ENCODE measurements at places on chromosomes 7 and 10.

- DNase-seq: no peak
These were observed 582.3 kb upstream of the CNTNAP2 start for GRCh38 chr7:145534301-145534700.

DNA sequence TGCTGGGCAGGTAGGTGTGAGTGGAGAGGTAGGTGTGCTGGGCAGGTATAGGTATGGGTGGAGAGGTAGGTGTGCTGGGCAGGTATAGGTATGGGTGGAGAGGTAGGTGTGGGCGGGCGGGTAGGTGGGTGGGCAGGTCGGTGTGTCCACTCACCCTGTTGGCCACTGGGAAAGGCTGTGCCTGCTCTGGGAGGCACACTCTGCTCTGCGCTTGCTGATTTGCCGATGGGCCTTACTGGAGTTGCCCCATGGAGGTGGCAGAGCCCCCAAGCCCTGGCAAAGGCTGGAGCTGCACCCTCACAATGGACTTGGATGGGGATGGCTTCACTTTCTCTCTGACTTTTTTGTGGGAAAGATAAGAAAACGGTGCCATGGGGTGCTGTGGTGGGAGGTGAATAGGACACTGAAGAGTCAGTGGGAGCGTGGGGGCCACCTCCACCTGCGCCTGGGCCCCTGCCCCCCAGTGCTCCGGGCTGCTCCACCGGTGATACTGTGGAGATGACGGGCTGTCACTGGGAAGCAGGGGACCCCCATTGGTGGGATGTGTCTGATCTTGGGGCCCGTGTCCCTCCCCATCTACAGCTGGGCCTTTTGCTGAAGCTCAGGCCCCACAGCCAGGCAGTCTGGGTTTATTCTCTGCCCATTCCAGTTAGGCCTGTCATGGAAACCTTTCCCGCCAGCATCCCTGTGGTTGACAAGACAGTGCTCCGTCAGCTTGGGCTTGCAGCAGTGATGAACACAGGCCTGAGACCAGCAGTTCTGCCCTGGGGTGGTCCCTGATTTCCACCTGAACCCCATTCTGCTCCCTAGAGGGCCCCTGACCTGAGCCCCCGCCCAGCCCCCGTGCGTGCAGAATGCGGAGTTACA is 75.0 kb downstream of the NKX6-2 start:
- DNase-seq: no peak

DNA sequence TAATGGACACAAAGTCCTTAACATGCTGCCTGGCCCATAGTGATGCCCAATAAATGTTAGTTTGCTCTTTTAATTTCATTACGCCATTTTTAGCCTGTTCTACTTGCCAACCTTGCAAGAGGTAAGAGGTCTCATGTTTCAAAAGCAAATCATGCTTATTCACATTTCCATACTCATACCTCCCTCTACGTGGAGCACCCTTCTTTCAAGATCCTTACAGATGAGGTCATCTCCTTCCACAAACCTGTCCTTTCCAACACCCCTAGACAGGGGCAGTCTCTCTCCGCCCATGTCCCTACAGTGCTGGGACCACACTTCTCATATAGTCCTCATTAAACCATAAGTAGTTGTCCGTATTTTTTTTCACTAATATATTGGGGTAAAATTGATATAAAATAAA is 271.3 kb downstream of the FGFR2 start:
- no peak for DNase-seq

GRCh38 chr10:14926722-14927416 is 27.0 kb downstream of the DCLRE1C start:
- DNase-seq: no peak

DNA sequence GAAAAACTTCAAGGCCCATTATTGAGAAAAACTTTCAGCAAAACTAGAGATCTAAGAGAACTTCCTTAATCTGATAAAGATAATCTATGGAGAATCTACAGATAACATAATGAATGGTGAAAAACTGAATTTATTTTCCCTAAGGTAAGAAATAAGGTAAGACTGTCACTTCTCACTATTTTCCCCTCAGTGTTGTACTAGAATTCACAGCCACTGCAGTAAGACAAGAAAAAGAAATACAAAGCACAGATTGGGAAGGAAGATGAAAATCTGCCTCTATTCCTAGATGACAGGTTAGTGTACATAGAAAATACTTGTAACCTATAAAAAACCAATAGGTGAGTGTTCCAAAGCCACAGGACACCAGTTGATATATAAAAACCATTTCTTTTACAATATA is 220.7 kb upstream of the SHH start:
- no peak for DNase-seq

DNA sequence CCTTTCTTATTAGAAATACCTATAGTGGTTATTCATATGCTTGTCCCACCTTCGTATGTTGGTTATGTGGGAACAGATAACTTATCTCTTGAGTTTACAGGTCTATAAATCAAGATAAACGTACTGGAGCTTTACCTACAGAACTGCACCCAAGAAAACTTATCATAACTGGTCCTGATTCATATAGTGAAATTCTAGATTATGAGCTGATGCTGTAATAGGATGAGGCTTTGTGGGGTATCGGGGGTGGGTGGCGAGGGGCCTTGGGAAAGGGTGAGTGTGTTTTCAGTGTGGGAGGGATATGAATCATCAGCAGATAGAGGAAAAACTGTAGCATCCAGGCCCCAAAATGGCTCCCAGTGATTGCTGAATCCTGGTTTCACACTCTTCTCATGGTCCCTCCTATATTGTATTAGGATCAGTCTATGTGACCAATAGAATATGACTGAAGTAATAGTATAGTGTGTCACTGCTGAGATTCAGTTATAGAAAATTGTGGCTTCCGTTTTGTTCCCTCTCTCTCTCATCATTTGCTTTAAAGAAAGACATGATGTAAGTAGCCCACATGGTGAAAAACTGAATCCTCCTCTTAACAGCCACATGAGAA is 706.8 kb upstream of the LRRTM3 start:
- DNase-seq: no peak

- DNase-seq: no peak
These were observed 260.7 kb downstream of the EXOC4 start for GRCh38 chr7:133513608-133514007.

- DNase-seq: no peak
These were observed 39.9 kb downstream of the DKK1 start for GRCh38 chr10:52353960-52354394.

- DNase-seq: no peak
These were observed 10.7 kb downstream of the A1CF start for GRCh38 chr10:50874723-50875122.

GRCh38 chr10:87000491-87000890 is 19.6 kb upstream of the FAM25A start:
- no peak for DNase-seq

DNA sequence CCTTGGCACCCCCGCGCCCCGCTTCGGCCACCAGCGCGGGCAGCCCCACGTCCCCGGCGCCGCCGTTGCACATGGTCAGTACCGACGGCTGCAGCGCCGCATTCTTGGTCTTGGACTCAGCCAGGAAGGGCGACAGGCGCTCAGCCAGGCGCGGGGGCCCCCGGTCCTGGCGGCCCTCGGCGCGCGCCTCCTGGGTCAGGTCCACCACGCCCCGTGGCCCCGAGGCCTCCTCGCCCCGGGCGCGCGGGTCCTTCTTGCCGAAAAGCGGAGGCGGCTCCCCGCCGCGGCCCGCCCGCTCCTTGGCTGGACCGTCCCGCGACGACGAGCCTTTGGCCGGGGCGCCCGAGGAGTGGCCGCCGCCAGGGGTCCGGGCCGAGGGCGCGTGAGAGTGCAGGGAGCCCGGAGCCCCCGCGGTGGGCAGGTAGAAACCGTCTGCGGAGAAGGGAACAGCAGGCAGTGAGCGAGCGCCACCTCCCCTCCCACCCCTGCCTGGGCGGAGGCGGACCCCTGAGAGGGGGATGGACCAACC is 34.7 kb downstream of the TNRC18 start:
- DNase-seq: no peak

- no peak for DNase-seq
These were observed 377.1 kb downstream of the NRG3 start for GRCh38 chr10:82252081-82252480.

GRCh38 chr10:60517805-60518204 is 128.1 kb upstream of the ANK3 start:
- no peak for DNase-seq

GRCh38 chr10:91805110-91805838 is 7.0 kb downstream of the TNKS2 start:
- DNase-seq: no peak

- no peak for DNase-seq
These were observed 194.2 kb upstream of the NPSR1 start for GRCh38 chr7:34463830-34464229.

GRCh38 chr7:113217314-113217713 is 99.0 kb upstream of the SMIM30 start:
- DNase-seq: no peak

GRCh38 chr7:45460379-45460778 is 113.8 kb upstream of the ADCY1 start:
- no peak for DNase-seq

DNA sequence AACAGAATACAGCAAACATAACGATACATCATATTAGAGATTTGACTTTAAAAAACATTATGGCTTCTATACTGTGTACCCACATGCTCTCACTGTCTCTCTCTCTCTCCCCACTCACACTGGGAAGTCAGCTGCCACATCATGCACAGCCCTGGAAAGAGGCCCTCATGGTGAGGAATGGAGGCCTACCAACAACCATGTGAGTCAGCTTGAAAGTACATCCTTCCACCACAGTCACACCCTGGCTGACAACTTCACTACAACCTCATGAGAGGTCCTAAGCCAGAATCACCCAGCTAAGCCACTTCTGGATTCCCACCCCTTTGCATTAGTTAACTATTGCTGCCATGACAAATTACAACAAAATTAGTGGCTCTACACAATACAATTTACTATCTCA is 23.3 kb upstream of the GPR22 start:
- DNase-seq: no peak

GRCh38 chr10:132135053-132135872 is 51.5 kb upstream of the DPYSL4 start:
- DNase-seq: no peak

GRCh38 chr7:98238976-98239375 is 13.1 kb downstream of the TECPR1 start:
- no peak for DNase-seq

- DNase-seq: peak; percentile 70
These were observed at the start of gene LFNG for GRCh38 chr7:2519119-2519930. Gene LFNG, plus strand, starts transcription at chr7:2519774. Its CDS starts 88 bp downstream, at chr7:2519862.

DNA sequence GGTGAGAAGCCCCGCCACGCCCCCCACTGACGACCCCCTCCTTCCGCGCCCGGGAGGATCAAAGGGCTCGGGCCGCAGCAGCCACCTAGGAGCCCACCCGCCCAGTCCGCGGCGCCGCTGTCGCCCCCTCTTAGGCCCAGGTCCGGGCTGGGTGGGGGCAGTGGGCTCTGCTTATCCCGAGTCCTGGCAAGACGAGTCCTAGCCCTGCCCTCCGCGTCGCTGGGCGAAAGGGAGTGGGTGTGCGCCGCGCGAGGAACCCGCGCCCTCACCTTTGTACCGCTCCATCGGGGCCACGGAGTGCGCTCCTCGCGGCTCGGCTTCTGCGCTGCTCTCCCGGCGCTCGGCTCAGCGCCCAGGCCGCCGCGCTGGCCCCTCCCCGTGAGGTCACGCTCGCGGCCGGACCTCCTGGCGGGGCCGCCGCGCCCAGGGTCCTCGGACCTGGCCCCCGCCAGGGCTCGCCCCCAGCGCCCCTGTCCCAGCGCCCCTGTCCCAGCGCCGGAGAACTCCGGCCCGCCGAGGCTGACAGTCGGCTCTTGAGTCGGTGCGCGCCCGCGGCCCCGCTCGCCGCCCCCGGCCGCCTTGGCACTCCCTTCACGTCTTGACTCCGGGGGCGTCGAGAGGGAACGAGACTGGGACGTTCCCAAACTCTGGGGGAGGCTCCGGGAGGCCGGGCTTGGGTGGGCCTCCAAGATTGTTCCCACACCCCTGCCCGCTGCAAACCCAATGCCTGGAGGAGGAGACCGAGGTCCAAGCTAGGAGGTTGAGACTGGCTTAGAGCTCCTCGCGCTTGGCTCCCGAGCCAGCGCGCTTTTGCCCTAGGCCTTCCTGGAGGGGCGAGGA is at the start of gene AFAP1L2:
Gene AFAP1L2, minus strand, starts transcription at position 332 of the 840 bp plus-strand sequence. Its CDS starts 47 bp downstream, at position 285.
- no peak for DNase-seq

- no peak for DNase-seq
These were observed 117.6 kb downstream of the GALNT11 start for GRCh38 chr7:152142976-152143595.

- DNase-seq: no peak
These were observed 201.9 kb downstream of the INHBA start for GRCh38 chr7:41501006-41501405.

- DNase-seq: no peak
These were observed 95.0 kb downstream of the CD36 start for GRCh38 chr7:80733333-80733915.

GRCh38 chr10:93445097-93445960 is 36.8 kb downstream of the MYOF start:
- DNase-seq: no peak

GRCh38 chr10:97228130-97228774 is 42.5 kb upstream of the SLIT1 start:
- DNase-seq: no peak

- DNase-seq: no peak
These were observed 5.3 kb downstream of the NEUROG3 start for GRCh38 chr10:69567920-69568319.

DNA sequence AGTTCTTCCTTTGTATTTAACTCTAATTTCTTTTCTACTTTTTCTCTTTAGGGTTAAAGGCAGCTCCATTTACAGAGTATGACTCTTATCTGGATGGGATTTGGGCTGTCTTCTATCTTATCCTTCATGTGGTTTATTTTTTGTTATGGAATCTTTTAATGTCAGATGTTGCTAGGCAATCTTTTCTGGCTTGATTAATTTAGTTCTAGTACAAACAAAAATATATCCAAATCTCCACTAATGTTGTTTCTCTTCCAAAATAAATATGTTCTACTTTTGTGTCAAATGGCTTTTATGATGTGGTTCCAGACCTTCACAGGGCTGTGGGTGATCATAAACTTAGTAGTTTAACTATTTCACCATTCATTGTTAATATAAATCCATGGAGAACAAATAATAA is 246.9 kb downstream of the AHR start:
- DNase-seq: no peak

GRCh38 chr10:777913-778479 is 88.5 kb upstream of the DIP2C start:
- DNase-seq: no peak

DNA sequence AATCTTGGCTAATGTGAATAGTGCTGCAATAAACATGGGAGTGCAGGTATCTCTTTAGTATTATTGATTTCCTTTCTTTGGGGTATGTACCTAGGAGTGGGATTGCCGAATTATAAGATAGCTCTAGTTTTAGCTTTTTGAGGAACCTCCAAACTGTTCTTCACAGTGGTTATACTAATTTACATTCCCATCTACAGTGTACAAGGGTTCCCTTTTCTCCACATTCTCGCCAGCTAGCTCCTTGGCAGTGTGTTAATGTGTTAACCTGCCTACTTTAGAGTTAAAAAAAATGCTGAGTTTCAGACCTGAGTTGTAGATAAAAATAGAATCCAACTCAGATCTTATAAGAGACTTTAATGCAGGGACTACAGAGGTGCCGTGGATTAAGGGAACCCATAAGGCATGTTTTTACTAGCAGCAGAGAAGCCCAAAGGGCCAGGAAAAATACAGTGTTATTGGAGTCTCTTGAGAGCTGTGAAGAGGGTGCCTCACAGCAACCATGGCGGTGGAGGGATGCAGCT is 35.4 kb downstream of the CDK13 start:
- DNase-seq: no peak

- DNase-seq: no peak
These were observed 18.2 kb upstream of the PRKAG2 start for GRCh38 chr7:151895008-151895630.

GRCh38 chr7:115825456-115826115 is 205.0 kb downstream of the TFEC start:
- no peak for DNase-seq

Data from stimulated activated CD8-positive, alpha-beta memory T cell treated with anti-CD3 and anti-CD28 coated beads, Interleukin-4, amount 100 ng/mL, for 1 hour (primary cell).